ENCODE measurements at places on chromosomes 11 and 22.

DNA sequence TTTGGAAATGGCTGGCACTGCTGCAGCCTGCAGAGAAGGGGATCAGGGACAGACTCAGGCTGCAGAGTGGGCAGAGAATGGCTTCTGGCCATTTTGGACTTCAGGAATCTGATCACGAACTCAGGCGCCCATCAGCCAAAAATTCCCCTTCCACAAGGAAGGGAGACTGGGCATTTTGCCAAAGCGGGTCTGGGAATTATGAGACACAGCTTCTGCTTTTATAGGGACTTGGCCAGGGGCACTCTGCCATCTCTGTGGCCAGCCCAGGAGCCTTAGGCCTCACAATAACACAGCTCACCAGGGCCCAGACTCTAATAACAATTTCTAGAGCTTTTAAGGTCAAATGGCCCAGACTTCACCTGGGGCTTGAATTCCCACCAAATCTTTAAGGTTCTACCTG is 74.7 kb downstream of the CHST1 start:
- H3K27me3 ChIP-seq = peaks cover 19% of the 10 kb centered on the region
- no peaks in the 10 kb centered on the region for H3K4me1 ChIP-seq
- no peaks in the 10 kb centered on the region for H3K36me3 ChIP-seq
- DNase-seq = no peak

DNA sequence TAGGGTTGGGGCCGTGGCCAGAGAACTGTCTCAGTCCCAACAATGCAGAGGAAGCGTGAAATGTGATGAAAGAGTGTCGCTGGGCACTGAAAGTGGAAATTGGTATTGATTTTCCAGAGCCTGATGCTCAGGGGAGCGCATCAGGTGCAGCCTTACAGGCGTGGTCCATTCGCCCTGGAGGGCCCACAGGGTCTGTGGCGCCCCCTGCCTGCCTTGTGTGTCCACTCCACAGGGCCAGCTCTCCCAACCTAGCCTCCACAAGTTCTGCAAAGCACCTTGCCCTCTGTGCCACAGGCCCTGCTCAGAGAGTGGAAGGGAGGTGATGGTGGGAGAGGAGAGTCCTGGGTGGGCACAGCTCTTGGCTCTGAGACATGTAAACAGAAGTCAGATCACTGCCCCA is 54.9 kb upstream of the LMO1 start:
- no peaks in the 10 kb centered on the region for H3K4me1 ChIP-seq
- H3K27me3 ChIP-seq = peaks cover 15% of the 10 kb centered on the region
- no peaks in the 10 kb centered on the region for H3K36me3 ChIP-seq
- no peak overlapping the region for H3K27ac ChIP-seq
- no peak for DNase-seq

DNA sequence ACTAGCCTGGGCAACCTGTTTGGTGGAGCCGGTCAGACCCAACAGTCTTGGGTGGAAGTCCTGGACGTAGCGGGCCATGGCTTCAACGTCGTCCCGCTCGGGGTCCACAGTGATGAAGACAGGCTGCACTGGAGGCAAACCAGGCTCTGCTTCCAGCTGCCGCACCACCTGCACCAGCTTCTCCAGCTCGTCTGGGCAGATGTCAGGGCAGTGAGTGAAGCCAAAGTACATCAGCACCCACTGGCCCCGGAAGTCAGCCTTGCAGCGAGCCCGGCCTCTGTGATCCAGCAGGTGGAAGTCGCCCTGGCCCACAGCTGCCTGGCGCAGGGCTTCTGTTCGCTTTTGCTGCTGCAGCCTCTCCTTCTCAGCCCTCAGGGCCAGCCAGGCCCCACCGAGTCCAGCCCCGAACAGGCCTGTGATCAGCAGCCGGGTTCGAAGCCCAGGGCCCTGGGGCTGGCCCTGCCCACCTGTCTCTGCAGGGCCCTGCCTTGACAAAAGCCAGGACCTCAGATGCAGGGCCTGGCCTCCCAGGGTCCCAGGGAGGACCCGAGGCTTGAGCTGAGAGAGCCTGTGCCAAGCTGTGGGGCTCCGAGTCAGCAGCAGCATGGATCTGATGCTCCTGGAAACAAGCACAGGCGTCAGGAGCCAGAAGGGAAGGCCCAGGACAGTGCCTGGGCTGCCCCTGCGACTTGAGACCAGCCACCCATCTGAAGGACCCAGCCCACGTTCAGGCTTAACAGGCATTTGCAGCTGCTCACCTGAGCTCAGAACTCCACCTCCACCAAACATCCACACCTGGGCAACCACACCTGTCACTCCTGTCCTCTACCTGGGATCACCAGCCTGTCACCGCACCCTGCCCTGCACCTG is 1.4 kb downstream of the SCO2 start:
- H3K27ac ChIP-seq = peak overlapping the region; percentile 93
- DNase-seq = no peak
- H3K27me3 ChIP-seq = no peaks in the 10 kb centered on the region
- H3K36me3 ChIP-seq = peaks cover 78% of the 10 kb centered on the region
- peak overlapping the region; percentile 92 for H3K4me3 ChIP-seq
- H3K4me1 ChIP-seq = peaks cover 38% of the 10 kb centered on the region

DNA sequence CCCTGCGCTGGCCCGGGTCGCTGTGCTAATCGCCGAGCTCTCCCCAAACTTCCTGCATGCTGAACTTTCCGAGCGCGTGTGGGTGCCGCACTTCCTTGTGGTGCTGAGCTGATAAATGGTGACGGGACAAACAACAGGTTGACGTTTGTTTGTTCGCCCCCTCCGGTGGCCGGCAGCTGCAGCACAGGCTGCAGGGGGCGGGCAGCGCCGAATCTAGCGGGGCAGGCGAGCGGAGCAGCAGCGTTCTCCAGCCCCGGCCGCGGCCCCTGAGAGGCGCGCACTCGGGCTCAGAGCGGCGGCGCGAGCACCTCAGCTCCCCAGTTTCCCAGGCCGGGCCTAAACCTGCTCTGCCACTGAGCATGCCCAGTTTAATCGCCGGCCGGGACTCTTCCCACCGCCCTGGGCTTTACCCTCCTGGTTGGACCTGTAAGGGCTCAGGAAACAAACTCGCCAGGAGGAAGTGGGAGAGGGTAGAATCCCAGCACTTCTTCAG is at the start of gene PDGFD:
Gene PDGFD, minus strand, starts transcription at position 120 of the 493 bp plus-strand sequence.
- no peaks in the 10 kb centered on the region for H3K36me3 ChIP-seq
- H3K4me3 ChIP-seq = peak within 1 kb of the TSS; percentile 63
- peaks cover 41% of the 10 kb centered on the region for H3K27me3 ChIP-seq
- peaks cover 6% of the 10 kb centered on the region for H3K4me1 ChIP-seq

- no peaks in the 10 kb centered on the region for H3K27me3 ChIP-seq
- peaks cover 98% of the 10 kb centered on the region for H3K4me1 ChIP-seq
- DNase-seq = peak; percentile 82
- peak overlapping the region; percentile 67 for H3K4me3 ChIP-seq
These were observed 15.2 kb upstream of the SORL1-AS1 start for GRCh38 chr11:121467965-121468364.

GRCh38 chr22:44793506-44794172 is 41.3 kb downstream of the ARHGAP8 start:
- no peaks in the 10 kb centered on the region for H3K4me1 ChIP-seq
- no peak overlapping the region for H3K27ac ChIP-seq
- no peaks in the 10 kb centered on the region for H3K27me3 ChIP-seq
- H3K36me3 ChIP-seq = no peaks in the 10 kb centered on the region
- no peak for DNase-seq

GRCh38 chr11:104699981-104700380 is 198.3 kb downstream of the CASP12 start:
- DNase-seq = no peak
- H3K36me3 ChIP-seq = peaks cover 2% of the 10 kb centered on the region
- no peak overlapping the region for H3K27ac ChIP-seq
- no peak overlapping the region for H3K4me3 ChIP-seq

GRCh38 chr22:17057959-17058814 is 26.6 kb upstream of the IL17RA start:
- H3K4me1 ChIP-seq = peaks cover 4% of the 10 kb centered on the region
- DNase-seq = peak; percentile 61
- no peaks in the 10 kb centered on the region for H3K27me3 ChIP-seq
- H3K4me3 ChIP-seq = no peak overlapping the region
- no peak overlapping the region for H3K27ac ChIP-seq
- H3K36me3 ChIP-seq = no peaks in the 10 kb centered on the region

- no peaks in the 10 kb centered on the region for H3K4me1 ChIP-seq
- H3K27ac ChIP-seq = no peak overlapping the region
- H3K36me3 ChIP-seq = no peaks in the 10 kb centered on the region
- H3K27me3 ChIP-seq = no peaks in the 10 kb centered on the region
- no peak overlapping the region for H3K4me3 ChIP-seq
These were observed 56.3 kb upstream of the SLC5A12 start for GRCh38 chr11:26778000-26778757.

- no peaks in the 10 kb centered on the region for H3K36me3 ChIP-seq
- H3K27ac ChIP-seq = no peak overlapping the region
- no peak for DNase-seq
- H3K4me1 ChIP-seq = no peaks in the 10 kb centered on the region
These were observed 1684.7 kb upstream of the RAG2 start for GRCh38 chr11:38282718-38283117.

- no peak overlapping the region for H3K4me3 ChIP-seq
- no peaks in the 10 kb centered on the region for H3K4me1 ChIP-seq
- H3K27me3 ChIP-seq = peaks cover 10% of the 10 kb centered on the region
These were observed 1492.1 kb downstream of the BRD1 start for GRCh38 chr22:48335442-48336139.

DNA sequence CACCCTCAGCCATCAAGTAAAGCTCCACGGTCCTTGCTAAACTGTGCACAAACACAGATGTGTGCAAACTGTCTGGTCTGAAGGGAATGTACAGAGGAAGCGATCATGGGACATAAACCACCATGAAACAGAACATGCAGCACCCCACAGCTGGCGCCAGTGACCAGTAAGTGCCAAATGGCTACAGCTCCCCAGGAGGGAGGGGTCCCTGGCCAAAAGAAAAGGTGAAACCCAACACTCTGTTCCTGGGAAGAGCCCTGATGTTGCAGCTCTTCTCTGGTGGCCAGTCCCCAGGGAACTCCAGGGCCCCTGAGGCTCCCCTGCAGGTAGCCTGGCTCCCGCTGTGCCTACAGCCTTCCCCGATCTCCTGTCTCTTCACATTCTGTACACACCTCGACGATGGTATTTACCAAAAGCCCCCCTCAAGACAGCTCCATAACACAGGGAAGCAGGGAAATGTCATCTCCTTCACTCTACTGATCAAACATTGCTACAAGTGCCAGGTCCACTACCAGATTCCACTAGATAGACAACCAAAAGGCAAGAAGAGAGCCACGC is 2.9 kb downstream of the DGCR6L start:
- H3K4me1 ChIP-seq = peaks cover 45% of the 10 kb centered on the region
- peaks cover 8% of the 10 kb centered on the region for H3K36me3 ChIP-seq
- H3K27me3 ChIP-seq = no peaks in the 10 kb centered on the region
- no peak for DNase-seq
- peak overlapping the region; percentile 11 for H3K27ac ChIP-seq

GRCh38 chr11:120547316-120547715 is 35.8 kb downstream of the GRIK4 start:
- H3K27me3 ChIP-seq = peaks cover 27% of the 10 kb centered on the region
- H3K36me3 ChIP-seq = no peaks in the 10 kb centered on the region
- no peak overlapping the region for H3K4me3 ChIP-seq

DNA sequence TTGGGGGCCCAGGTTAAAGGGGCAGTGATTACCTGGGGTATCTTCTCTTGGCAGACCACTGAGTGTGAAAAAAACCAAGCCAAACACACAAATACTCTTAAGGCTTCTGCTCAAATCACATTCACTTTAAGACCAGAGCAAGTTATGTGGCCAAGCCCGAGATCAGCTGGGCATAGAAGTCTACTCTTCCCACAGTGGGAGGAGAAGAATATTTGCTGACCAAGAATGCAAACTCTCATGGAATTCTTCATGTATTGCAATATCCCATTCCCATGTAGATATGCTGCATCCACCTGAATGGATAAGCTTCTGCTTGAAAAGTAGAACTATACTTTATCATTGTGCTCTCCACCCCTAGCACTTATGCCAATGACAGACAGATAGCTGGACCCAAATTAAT is 37.1 kb upstream of the C11orf87 start:
- no peak for DNase-seq
- no peak overlapping the region for H3K4me3 ChIP-seq
- no peaks in the 10 kb centered on the region for H3K4me1 ChIP-seq
- H3K36me3 ChIP-seq = no peaks in the 10 kb centered on the region
- H3K27ac ChIP-seq = no peak overlapping the region
- H3K27me3 ChIP-seq = no peaks in the 10 kb centered on the region

DNA sequence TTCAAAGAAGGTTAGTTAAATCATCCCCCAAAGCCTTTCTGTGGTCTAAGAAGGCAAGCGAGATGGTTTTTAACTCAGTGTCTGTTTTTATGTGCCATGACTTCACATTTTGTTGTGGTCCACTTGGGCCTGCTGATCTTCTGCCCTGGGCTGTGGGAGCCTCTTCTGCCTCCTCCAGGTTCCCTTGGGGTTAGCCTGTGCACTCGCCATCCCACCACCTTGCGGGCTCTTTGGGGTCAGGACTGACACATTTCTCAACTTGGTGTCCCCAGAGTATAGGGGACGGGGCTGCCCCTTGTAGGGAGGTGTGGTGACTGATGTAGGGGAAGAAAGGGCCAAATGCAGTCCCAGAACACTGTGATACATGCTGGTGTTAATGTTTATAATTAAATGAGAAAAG is 207.0 kb downstream of the TBC1D22A start:
- H3K4me1 ChIP-seq = peaks cover 41% of the 10 kb centered on the region
- peak; percentile 50 for DNase-seq
- H3K27ac ChIP-seq = peak overlapping the region; percentile 88
- H3K4me3 ChIP-seq = no peak overlapping the region
- H3K36me3 ChIP-seq = peaks cover 31% of the 10 kb centered on the region

DNA sequence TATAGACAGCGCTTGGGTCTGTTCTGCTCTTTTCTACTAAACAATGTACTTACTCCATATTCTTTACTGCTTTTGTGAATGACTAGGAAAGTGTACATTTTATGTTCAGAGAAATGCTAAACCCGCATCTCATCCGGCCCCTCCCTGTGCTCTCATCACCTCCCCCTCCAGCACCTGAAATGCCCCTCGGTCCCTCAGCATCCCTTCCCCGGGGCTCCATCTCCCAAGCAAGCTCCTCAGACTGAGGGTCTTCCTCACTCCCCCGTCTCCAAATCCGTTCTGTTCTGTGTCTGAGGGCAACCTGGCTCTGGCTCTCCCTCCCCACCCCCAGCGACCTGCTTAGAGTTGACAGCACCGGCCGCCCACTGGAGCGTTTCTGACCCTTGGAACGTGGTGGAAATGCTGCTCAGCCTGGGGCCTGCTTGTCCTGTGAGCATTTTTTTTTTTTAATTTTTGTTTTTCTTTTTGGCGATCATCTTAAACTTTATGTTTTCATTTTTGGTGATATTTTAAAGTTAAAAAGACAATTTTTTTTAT is 1.4 kb downstream of the SELENOO start:
- peaks cover 39% of the 10 kb centered on the region for H3K4me1 ChIP-seq
- DNase-seq = no peak
- peak overlapping the region; percentile 86 for H3K4me3 ChIP-seq
- no peaks in the 10 kb centered on the region for H3K27me3 ChIP-seq
- peaks cover 62% of the 10 kb centered on the region for H3K36me3 ChIP-seq

GRCh38 chr11:10377183-10377582 is 72.3 kb downstream of the ADM start:
- H3K36me3 ChIP-seq = no peaks in the 10 kb centered on the region
- H3K27ac ChIP-seq = no peak overlapping the region
- H3K4me1 ChIP-seq = no peaks in the 10 kb centered on the region

- no peak overlapping the region for H3K27ac ChIP-seq
- H3K4me1 ChIP-seq = no peaks in the 10 kb centered on the region
- DNase-seq = no peak
- no peaks in the 10 kb centered on the region for H3K36me3 ChIP-seq
These were observed 18.1 kb upstream of the ACR start for GRCh38 chr22:50719814-50720300.

GRCh38 chr11:44246726-44247125 is 63.2 kb downstream of the ALX4 start:
- no peaks in the 10 kb centered on the region for H3K27me3 ChIP-seq
- no peak overlapping the region for H3K4me3 ChIP-seq
- no peak for DNase-seq
- peaks cover 82% of the 10 kb centered on the region for H3K36me3 ChIP-seq
